ENCODE measurements at places on chromosomes 7 and 10.
A peak's percentile ranks its signal among the peaks of the same experiment; 100 is the strongest.

DNA sequence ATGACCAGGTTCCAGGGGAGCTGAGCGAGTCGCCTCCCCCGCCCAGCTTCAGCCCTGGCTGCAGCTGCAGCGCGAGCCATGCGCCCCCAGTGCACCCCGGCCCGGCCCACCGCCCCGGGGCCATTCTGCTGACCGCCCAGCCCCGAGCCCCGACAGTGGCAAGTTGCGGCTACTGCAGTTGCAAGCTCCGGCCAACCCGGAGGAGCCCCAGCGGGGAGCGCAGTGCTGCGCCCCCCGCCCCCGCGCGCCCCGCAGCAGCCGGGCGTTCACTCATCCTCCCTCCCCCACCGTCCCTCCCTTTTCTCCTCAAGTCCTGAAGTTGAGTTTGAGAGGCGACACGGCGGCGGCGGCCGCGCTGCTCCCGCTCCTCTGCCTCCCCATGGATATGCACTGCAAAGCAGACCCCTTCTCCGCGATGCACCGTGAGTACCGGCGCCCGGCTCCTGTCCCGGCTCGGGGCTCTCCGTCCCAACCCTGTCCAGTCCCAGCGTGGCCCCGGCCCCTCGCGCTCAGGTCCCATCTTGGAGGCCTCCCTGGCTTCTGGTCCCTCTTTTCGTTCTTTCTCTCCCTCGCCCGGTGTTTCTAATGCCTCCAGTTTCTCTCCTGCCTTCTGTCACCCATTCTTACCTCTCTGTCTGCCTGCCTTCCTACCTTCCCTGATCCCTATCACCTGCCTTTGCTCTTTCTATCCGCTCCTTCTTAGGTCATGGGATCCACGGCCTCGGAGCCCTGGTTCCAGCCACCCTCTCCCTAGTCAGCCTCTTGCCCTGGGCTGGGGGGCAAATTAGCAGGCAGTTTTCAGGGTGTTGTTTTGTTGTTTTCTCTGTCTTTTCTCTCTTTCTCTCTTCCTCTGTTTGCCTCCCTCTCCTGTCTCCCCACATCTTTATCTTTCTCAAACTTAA, 751 bp downstream of the PAX2 start:
- no peak for DNase-seq

DNA sequence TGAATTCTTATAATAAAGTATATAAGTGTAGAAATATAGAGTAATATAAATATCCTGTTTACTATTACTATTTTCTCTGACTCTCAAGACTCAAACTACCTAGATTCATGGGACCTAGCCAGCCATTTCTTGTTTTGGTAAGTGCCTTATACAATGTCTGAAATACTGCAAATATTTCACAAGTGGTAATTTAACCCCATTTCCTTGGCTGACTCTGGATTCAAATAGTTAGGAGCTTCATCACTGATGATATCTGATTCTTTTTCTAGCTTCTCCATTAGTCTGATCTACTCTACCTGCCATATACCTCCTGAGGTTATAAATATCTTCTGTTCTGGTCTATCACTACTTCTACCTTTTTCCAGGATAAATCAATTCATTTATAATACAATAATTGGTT, 6.4 kb upstream of the RALA start:
- no peak for DNase-seq

DNA sequence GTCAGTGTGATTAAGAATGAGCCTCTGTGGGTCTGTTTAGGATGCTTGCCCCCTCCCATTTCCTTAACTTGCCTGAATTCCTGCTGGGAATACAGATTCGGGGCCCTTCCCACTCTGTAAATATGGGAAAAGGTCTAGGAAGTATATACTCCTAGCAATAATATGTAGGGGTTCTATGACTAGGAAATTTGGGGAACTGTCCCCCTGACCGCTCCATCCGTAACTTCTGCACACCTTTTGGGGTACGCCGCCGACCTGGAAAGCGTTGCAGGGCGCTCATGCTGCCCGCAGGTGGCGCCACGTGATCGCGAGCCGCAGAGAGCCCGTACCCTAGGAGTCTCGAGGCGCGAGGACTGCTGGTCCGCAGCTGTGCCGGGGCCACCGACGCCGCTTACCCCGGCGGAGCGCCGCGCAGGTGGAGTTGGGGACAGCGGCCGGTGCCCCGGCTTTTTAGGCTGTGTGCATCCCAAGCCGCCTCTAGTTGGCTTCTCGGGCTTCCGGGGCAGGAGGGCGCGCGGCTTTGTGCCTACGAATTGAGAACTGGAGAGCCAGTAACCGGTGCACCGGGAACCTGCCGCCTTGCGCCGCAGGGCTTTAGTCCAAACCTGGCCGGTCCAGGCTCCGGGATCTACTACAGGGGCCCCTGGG, 656 bp upstream of the CNNM2 start:
- peak; percentile 78 for DNase-seq

DNA sequence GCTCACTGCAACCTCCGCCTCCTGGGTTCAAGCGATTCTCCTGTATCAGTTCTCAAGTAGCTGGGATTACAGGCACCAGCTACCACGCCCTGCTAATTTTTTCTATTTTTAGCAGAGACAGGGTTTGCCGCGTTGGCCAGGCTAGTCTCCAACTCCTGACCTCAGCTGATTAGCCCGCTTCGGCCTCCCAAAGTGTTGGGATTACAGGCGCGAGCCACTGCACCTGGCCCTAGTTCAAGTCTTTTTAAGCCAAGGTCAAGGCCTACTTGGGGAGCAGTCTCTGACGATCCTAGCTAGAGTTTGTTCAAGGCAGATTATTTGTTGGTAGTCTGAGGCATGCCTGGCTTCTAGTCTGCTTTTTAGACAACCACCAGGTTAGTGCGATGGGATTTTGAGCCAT, 709.5 kb upstream of the COBL start:
- DNase-seq: no peak

DNA sequence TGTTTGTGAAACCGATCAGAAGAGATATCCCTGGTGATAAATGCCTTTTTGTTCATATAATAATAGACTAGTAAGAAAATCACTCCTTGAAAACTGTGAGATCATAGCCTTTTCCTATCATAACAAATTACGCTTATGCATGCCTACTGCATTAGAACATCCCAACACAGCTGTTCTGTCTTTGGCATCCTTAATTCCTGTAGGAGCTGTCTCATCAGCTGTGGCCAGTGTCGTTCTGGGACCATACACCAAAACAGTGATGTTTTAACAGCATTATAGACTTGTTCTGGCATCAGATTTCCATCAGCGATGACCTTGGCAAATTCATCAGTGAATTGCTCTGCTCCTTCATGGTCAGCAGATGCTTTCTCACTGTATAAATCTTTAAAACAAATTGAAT, 423.6 kb upstream of the LRGUK start:
- no peak for DNase-seq

GRCh38 chr10:76961841-76962240, 675.8 kb downstream of the KCNMA1 start:
- no peak for DNase-seq

Data from effector CD4-positive, alpha-beta T cell (primary cell).